HT-29 (cell line): ENCODE measurements at places on chromosomes 2 and 18.

DNA sequence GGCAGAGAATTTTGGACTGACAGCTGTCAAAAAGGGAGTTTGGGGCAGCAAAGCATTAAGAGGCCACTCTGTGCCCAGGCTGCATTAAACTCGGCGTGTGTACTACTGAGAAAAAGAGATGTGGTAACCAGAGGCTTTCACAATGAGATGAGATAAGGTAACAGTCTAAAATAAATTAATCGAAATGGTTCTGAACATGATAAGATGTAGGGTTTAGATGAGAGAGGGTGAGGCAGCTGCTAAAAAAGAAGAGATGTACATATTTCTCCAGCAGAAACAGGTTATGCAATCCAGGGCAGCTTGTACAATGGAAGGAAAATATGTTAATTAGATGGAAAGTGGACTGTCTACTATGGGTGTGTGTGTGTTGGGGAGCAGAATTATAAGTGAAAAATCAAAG, 39.2 kb upstream of the ACTR3 start:
- no peak for DNase-seq

GRCh38 chr2:27720004-27720551, 51.4 kb upstream of the MRPL33 start:
- DNase-seq = peak; percentile 65

GRCh38 chr2:101617796-101618195, 79.7 kb upstream of the MAP4K4 start:
- no peak for DNase-seq

- DNase-seq = no peak
Measured at GRCh38 chr2:139218181-139218580, 438.0 kb upstream of the NXPH2 start.

DNA sequence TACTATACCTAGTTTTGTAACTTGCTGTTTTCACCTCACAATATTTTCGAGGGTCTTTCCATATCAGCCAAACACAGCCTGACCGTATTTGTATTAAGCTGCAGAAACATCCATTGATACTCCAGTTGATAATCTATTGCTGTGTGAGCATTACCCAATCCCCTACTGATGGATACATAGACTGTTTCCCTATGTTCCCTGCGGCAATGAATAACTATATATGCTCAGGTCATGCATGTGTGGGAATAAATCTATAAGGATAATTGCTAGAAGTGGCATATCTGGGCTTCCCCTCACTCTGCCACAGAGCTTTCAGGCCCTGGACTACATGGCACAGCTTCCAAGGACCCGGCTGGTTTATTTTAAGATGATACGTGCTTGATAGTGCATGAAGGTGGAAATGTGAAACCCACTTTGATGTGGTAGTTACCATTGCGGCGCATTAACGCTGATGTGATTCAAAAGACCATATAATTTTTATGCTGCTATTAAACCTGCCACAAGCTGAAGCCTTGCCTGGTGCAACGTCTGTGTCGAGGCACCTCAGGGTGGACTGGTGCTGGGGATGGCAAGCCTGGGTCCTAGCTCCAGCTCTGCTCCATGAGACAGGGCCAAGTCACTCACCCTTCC, 130.8 kb upstream of the MSH6 start:
- no peak for DNase-seq

DNA sequence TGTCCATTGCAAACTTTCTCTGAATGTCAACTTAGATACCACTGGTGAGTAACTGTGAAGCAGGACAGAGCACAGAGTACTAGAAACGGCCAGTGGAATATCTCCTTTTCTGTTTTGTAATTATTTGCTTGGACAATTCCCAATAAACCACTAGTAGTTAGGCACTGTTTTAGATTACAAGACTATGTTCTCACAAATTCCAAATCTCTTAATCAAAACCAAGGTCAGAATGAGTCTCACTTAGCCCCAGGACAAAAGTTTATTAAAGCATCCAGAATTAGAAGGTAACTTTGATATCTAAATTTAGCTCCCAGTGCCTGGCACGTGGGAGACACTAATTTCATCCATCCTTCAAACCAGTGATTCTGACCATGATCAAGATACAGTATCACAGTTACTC, 89.0 kb downstream of the ZNF521 start:
- DNase-seq = no peak

- no peak for DNase-seq
Measured at GRCh38 chr2:69576880-69577279, 66.7 kb downstream of the AAK1 start.

DNA sequence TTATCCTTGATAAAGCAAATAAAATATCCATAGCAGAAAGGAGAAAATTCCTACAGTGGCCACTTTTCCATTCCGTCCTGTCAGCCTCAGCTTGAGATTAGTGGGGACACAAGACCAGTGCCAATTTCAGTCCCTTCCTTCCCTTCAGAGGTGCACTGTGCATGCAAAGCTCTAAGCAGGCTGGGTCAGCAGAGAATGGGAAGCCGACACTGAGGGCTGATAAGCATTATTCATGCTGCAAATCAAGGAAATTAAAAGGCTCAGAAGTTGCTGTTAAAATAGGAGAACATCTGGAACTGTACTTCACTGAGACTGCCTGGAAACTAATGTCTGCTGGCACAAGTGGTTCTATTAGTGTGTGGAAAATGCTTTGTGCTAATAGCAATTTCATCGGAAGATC, 534.3 kb downstream of the ADCYAP1 start:
- no peak for DNase-seq

DNA sequence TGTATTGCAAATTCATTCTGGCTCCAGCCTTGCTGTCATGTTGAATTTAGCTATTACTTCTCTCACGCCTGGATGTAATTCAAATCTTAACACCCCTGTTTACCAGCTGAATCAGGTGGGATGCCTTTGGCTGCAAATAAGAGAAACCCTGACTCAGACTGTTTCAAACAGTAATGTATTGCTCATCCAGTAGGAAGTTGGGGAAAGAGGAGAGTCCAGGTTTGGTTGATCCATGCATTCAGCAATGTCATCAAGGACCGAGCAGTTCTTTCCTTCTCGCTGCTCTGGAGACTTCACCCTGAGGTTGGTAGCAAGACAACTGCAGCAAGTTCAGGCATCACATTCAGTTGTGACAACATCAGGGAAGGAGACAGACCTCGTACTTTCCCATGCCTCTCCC, 6.4 kb upstream of the DARS1 start:
- no peak for DNase-seq

DNA sequence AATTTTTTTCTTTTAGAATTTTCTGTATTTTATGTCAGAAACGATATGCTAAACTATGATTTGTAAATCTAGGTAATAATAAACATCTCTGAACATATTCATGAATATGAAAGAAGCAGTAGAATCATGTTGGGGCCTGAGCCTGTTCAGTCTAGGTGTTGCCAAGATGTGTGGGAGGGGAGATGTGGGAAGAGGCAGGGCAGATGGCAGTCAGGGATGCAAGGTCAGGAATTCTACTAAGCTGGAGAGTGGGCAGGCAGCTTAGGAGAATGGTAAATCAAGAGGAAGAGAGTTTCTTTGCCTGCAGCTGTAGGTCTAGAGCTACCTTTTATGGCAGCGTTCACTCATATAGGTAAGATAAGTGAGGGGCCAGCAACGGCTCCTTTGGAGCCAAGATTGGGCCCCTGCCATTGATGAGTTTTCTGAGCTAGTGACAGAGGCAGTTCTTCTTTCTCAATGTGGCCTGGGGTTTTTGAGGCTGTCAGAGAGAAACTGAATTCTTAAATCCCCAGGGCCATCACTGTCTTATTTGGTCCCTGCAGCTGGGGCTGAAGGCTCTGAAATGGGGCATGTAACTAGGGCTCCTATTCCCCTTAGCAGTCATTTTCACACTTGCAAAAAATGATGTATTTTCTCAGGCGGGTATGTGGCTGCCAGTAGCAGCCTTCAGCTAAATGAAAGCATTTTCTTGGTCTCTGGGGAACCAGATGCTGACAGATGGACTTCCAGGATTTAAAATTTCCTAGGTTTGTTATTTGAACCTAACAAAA, 232.8 kb downstream of the PIK3C3 start:
- DNase-seq = no peak

GRCh38 chr18:54466248-54467005, 108.7 kb downstream of the C18orf54 start:
- DNase-seq = no peak

GRCh38 chr2:230896346-230897115, 28.5 kb downstream of the GPR55 start:
- DNase-seq = no peak

- peak; percentile 79 for DNase-seq
Measured at GRCh38 chr18:46073474-46074331, 1.6 kb upstream of the PSTPIP2 start.

DNA sequence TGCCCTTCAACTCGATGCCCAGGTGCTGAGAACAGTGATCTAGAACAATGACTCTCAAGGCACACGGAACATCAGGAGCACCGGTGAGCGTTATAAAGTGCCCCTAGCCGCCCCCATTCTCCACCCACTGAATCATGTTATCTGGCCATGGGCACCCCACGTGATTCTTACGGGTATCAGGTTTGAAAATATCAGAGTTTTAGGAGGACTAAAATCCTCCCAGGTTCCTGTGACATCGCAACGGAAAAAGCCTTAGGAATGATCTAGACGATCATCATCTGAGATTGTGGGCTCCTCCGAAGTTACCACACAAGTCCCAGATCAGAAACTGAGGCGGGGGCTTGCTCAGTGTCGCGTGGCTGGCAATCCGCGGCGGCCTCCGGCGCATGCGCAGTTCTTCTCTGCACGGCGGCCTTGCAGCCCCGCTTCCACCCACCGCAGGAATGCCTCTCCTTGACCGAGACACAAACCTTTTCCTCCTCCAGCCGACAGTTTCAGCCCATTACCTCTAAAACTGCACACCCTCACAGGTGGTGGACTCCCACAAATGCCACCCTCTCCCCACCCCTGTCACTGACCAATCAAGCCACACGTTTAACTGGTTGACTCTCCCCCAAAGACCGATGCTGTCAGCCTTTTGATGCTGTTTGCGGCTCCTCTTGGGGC, 5.8 kb upstream of the MRPL33 start:
- peak; percentile 75 for DNase-seq

DNA sequence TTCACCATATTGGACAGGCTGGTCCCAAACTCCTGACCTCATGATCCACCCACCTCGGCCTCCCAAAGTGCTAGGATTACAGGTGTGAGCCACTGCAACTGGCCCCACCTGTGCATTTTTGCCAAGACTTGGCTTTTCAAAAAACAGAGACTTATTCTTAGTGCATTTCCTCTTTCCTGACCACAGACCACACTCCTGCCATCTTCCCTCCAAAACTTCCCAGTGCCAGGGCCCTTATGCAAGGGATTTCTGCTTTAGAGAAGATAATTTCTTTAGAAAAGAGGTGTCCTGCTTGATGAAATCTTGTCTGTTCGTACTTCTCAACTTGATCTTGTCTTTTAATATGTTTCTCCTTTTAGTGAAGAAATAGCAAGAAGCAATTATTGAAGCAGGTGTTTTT, 98.8 kb upstream of the ZNF516 start:
- no peak for DNase-seq

DNA sequence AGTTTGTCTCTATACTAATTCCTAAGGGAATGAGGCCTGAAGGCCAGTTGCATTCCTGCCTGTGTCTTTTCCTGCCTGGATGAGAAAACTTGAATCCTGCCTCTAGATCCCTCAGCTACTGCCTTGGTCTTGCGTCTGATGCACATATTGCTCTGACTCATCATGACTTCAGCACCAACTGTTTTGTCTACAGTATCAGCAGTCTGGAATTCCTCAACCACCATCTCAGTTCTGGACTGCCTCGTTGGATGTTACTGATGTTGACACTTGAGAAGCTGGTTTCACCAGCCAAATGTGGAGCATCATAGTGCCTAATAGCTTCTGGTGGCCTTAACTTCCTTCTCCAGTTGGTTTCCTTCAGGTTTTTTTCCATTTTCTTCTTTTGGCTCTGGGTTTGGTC, 211.0 kb downstream of the CTNNA2 start:
- no peak for DNase-seq

GRCh38 chr18:49230326-49230725, 230.1 kb downstream of the DYM start:
- DNase-seq = no peak

- no peak for DNase-seq
Measured at GRCh38 chr2:186907897-186908296, 58.9 kb upstream of the ZSWIM2 start.

DNA sequence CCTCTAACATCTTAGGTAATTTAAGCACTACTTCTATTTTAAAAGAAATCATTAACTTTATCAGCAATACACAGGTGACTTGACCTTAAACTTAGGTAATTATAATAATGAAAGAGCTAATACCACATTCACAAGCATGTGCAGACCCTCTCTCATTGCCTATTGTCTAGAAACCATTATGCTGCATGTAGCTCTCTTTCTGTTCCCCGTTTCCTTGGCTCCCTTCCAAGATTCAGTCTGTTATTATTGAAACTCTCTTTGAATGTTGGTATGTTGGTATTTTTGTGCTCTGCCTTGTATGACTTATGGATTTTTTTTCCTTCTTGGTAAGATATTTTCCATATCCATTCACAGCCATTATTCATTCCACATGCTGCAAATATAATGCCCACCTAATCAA, 201.2 kb downstream of the CDCA7 start:
- DNase-seq = peak; percentile 32

GRCh38 chr2:180933332-180933731, 47.1 kb upstream of the UBE2E3 start:
- DNase-seq = no peak

DNA sequence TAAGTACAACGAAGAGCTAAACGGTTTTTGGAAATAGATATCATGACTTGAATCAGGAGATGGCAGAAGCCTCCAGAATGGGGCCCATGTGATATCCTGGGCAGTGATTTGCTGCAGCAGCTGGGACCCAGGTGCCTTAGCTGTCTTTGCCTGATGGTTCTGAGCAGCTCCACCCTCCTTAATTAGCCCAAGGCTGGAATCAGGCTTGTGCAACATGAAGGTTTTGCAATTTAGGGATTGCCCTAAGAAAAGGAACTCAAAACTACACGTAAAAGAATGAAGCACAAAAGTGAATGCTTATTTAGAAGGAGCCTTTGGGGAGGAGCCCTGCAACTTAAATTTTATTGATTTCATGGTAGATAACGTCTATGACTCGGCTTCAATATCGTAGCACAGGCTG, 17.3 kb upstream of the CNDP2 start:
- DNase-seq = no peak

DNA sequence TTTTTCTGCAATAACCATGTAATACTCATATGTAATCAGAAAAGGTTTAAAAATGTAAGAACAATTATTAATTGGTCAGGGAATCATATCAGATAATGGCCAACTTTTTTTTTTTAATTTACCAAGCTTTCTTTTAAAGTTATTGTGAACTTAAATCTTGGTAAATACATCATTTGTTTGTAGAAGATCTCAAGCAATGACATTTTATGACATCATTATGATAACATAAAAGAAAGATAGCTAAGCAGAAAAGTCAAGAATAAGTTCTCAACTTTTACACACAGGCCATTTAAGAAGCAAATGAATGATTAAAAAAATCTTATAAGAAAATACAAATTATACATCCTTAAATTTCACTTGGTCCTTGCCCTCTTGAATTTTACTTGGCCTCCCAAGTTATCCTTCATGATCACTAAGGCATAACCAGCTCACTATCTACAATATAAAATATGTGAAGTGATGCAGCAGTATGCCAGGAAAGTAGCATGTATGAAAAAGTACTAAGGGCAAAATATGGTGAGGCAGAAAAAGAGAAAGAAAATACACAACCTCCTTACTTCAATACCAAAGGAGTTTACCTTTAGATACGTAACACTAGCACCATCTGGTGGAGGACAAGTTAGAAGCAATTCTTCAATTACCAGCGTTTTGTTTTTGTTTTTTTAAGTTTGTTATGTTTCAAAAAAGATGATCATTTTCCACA, 116.6 kb downstream of the SRBD1 start:
- DNase-seq = peak; percentile 39
